ENCODE measurements at places on chromosomes 5 and 9. TPM values are rescaled to one million over a fixed set of nuclear protein-coding genes. Genes with fewer than 3 reads are reported as not detected.

Gene CWC27
- total RNA-seq = 22.4 TPM

Gene CCDC152
- total RNA-seq = not detected

Gene NACC2
- total RNA-seq = 51.0 TPM

Gene LRRTM2
- total RNA-seq = not detected

Gene SHISAL2B
- total RNA-seq = not detected

Gene UAP1L1
- 26.1 TPM for total RNA-seq

Gene SPINK7
- not detected for total RNA-seq

Gene MORN5
- total RNA-seq = not detected

Gene RIMOC1
- 38.9 TPM for total RNA-seq

Gene INIP
- total RNA-seq = 22.0 TPM
